ENCODE measurements at places on chromosomes 12 and 14.

GRCh38 chr12:119704065-119704747 lies 36.3 kb downstream of the PRKAB1 start:
- DNase-seq, result no peak

DNA sequence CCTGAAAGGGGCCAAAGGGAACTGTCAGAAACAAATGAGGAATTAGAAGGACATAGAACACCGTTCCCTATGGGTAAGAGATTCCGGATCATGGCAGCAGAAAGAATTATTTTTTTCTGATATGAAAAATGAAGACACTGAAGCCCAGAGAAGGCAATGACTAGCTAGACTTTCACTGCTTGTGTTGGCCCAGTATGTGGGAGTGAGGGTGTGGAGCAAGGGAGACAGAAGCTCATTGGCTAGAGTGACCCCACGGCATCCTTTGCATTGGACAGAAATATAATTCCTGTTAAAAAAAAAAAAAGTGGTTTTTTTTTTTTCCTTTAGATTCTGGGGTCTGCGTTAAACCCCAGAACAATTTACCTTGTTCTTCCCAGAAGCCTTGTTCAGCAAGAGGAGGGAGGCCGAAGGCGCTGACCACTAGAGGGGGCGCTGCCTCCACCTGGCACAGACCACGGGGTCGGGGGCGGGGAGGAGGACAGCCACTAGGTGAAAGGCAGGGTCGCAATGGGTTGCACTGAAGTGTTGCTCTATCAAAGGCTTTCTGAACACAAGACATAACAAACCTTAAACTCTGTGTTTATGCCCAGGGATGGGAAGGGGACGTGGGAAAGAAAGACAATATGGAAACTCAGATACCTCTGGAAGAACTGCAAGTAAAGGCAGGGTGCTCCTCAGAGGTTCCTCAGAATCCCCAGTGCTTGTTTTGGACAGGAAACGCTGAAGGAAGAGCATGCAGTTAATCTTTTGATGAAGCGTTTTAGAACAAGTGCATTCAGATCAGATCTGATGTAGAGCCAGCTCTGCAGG lies 156.8 kb downstream of the KCNA5 start:
- peak; percentile 27 for DNase-seq

DNA sequence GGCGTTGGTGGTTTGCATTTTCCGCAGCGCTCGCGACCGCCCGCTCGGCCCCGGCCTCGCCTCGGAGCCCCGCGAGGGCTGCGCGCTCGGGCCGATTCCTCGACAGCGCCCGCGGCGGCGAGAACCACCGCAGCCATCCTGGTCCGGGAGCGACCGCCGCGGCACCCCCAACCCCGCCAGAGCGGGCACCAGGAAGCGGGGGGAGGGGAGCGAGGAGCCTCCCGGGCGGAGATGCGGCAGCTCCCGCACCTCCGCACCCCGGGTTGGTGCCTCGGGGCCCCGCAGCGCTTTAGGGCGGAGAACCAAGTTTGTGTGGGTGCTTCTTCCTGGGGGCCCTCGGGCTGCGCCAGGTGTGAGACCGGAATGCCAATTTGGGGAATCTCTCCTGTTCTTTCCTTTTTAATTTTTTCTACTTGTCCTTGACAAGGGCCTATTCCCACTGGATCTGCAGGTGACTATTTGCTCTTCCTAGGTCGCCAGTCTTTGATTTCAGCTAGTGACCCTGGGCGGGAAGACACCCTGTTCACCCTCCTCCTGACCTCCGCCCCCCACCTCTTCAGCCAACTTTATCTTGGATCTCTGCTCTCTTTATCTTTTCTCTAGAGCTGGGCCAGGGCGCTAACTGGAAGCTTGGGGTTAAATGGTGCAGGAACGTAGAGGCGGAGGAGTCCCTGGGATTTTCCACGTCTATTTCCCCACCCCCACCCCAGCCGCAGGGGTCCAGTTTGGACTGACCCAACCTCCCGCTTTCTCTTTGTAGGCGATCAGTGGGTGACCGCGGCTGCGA lies at the start of gene SOCS2:
TSS of gene SOCS2 (plus strand) at position 751 of the 787 bp plus-strand sequence. CDS start 223 bp downstream, outside the sequence.
- no peak for DNase-seq

- DNase-seq, result no peak
Measured at GRCh38 chr12:93080452-93080851, 151.4 kb upstream of the EEA1 start.

DNA sequence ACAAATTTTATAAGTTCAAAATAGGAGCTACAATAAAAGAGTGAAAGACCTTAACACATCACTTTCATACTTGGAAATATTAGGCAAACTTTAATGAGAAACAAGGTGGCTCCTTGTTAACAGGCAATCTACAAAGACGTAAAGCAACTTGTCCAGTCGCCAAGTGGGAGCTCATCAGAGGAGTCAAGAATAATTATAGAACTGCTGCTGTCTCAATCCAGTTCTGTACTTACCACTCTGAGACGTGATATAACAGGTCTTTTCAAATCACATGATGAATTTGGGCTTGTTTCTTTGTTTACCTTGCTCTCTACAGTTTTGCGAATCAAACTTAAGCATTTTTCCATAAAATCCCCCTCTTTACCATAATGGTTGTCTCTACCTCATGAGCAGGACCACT lies 3.6 kb downstream of the YBX3 start:
- no peak for DNase-seq

- no peak for DNase-seq
Measured at GRCh38 chr14:42860371-42860770, 1253.7 kb downstream of the LRFN5 start.
